ENCODE measurements at places on chromosomes 5 and 9.
A peak's percentile ranks its signal among the peaks of the same experiment; 100 is the strongest.

GRCh38 chr5:155822177-155822576, 504.8 kb upstream of the SGCD start:
- no peak for DNase-seq

GRCh38 chr9:6054280-6055099, 39.1 kb upstream of the RANBP6 start:
- DNase-seq = peak; percentile 74

- no peak for DNase-seq
These were observed 221.6 kb downstream of the MAT2B start for GRCh38 chr5:163727028-163727427.

DNA sequence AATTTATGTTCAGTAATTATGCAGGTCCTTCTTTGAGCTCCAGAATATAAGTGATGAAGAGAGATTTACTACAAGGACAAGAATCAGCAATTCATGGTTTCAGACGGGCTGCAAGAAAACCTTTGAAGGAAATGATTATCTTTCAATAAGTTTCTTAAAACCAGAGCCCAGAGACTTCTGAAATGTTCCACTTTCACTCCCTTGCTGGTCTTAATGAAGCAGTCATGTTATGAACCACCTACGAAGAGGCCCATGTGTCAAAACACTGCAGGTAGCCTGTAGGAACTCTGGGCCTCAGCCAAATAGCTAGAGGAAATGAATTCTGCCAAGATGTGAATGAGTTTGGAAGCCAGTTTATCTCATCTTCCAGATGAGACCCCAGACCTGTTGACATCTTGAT, 505.9 kb upstream of the MEF2C start:
- no peak for DNase-seq

DNA sequence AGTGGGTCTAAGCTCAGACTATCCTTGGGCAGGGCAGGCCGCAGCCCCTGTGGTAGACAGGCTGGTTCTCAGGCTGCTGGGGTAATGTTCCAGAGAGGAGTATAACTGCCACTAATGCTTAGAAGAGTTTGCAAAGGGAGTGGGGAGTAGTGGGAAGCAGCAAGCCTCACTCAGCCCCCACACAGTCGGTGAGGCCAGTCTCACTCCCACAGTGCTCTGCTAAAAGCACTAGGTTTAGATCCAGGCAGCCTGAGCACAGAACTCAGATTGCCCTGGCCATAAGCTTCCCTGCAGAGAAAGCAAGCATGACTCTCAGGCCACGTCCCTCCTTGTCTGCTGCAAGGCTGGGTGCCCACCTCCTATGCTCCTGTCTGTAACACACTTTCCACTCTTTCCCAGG, 69.4 kb upstream of the HCN1 start:
- DNase-seq = no peak

GRCh38 chr5:64210866-64211265, 45.2 kb downstream of the RNF180 start:
- peak; percentile 68 for DNase-seq

- no peak for DNase-seq
These were observed 82.4 kb downstream of the PTCH1 start for GRCh38 chr9:95434116-95435073.
